T-helper 17 cell (primary cell): ENCODE measurements at places on chromosomes 1 and 21.

GRCh38 chr1:214670098-214670497 is 67.1 kb downstream of the CENPF start:
- peaks cover 2% of the 10 kb centered on the region for H3K36me3 ChIP-seq
- DNase-seq, result no peak
- H3K27ac ChIP-seq, result no peak overlapping the region

GRCh38 chr1:7516341-7516740 is 254.8 kb upstream of the VAMP3 start:
- H3K4me3 ChIP-seq, result no peak overlapping the region
- no peaks in the 10 kb centered on the region for H3K36me3 ChIP-seq
- DNase-seq, result no peak

DNA sequence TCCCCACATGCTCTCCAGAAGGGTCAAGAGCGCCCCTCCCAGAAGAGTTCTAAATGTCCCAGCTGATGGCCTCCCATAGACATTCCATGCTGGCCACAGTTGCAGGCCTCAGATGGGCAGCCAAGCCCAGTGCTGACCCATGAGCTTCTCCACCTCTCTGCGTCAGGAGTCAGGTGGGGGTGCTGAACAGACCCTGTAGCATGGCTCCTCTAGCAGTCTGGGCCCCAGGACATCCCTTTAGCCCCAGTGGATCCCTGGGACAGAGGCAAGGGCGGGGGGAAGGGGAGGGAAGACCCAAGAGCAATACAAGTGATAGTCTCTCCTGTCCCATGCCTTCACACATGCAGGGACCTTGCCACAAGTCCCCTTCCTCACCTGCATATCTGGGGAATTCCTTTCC is 56.7 kb downstream of the LRRN2 start:
- peaks cover 35% of the 10 kb centered on the region for H3K27me3 ChIP-seq
- DNase-seq, result no peak
- no peak overlapping the region for H3K27ac ChIP-seq

GRCh38 chr21:36504067-36505058 is 24.4 kb upstream of the CLDN14 start:
- H3K36me3 ChIP-seq, result no peaks in the 10 kb centered on the region
- no peak for DNase-seq
- no peak overlapping the region for H3K27ac ChIP-seq
- peaks cover 43% of the 10 kb centered on the region for H3K27me3 ChIP-seq
- H3K4me3 ChIP-seq, result no peak overlapping the region
- no peaks in the 10 kb centered on the region for H3K4me1 ChIP-seq

- no peaks in the 10 kb centered on the region for H3K36me3 ChIP-seq
- no peaks in the 10 kb centered on the region for H3K4me1 ChIP-seq
- no peak overlapping the region for H3K27ac ChIP-seq
- no peaks in the 10 kb centered on the region for H3K27me3 ChIP-seq
Observed at GRCh38 chr1:239539051-239539450, 152.7 kb downstream of the CHRM3 start.

DNA sequence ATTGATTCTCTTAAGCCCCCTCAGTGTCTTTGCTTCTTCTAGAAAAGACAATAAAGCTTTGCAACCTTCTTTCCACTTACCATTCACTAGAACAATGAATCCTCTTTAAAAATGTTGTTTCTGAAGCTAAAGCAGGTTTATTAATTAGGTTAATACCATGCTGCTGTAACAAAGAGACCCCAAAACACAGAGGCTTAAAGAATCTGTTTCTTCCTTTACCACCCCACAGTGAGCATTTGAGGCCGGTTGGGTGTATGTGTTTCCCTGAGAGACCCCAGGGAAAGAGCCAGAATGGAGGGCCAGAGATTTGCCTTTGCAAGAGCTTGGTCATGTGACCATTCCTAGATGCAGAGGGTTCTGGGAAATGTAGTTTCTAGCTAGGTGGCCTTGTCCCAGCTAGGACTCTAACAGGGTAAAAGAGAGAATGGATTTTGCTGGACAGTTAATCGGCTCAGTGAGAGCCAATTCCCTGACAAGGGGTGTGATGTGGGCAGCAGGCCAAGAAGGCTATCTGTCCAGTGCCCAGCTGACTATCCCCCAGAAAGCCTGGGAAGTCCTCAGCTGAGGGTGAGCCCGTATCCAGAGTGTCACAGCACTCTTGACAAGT is 191.8 kb upstream of the TMEM51 start:
- H3K27ac ChIP-seq, result no peak overlapping the region
- no peaks in the 10 kb centered on the region for H3K36me3 ChIP-seq
- H3K4me1 ChIP-seq, result no peaks in the 10 kb centered on the region
- no peak overlapping the region for H3K4me3 ChIP-seq

GRCh38 chr1:117535821-117536220 is 70.0 kb upstream of the TENT5C start:
- peaks cover 3% of the 10 kb centered on the region for H3K36me3 ChIP-seq
- no peak overlapping the region for H3K27ac ChIP-seq
- H3K4me3 ChIP-seq, result no peak overlapping the region
- peaks cover 19% of the 10 kb centered on the region for H3K4me1 ChIP-seq

GRCh38 chr1:67773462-67773861 is 59.8 kb downstream of the GNG12 start:
- H3K4me1 ChIP-seq, result peaks cover 3% of the 10 kb centered on the region
- H3K36me3 ChIP-seq, result no peaks in the 10 kb centered on the region
- no peak for DNase-seq
- H3K27ac ChIP-seq, result no peak overlapping the region
- peaks cover 61% of the 10 kb centered on the region for H3K27me3 ChIP-seq
- H3K4me3 ChIP-seq, result no peak overlapping the region

GRCh38 chr1:2072109-2072806 is 22.0 kb downstream of the PRKCZ start:
- no peak overlapping the region for H3K4me3 ChIP-seq
- peaks cover 14% of the 10 kb centered on the region for H3K4me1 ChIP-seq
- H3K27ac ChIP-seq, result peak overlapping the region; percentile 47
- no peaks in the 10 kb centered on the region for H3K27me3 ChIP-seq
- DNase-seq, result no peak
- peaks cover 3% of the 10 kb centered on the region for H3K36me3 ChIP-seq

GRCh38 chr1:23664837-23665795 is 26.5 kb upstream of the RPL11 start:
- peaks cover 20% of the 10 kb centered on the region for H3K27me3 ChIP-seq
- H3K27ac ChIP-seq, result no peak overlapping the region
- peaks cover 4% of the 10 kb centered on the region for H3K4me1 ChIP-seq
- H3K36me3 ChIP-seq, result peaks cover 4% of the 10 kb centered on the region

- DNase-seq, result no peak
- H3K4me1 ChIP-seq, result no peaks in the 10 kb centered on the region
- no peak overlapping the region for H3K27ac ChIP-seq
- peaks cover 7% of the 10 kb centered on the region for H3K27me3 ChIP-seq
- H3K4me3 ChIP-seq, result no peak overlapping the region
Observed at GRCh38 chr1:93925206-93925605, 16.0 kb upstream of the GCLM start.

DNA sequence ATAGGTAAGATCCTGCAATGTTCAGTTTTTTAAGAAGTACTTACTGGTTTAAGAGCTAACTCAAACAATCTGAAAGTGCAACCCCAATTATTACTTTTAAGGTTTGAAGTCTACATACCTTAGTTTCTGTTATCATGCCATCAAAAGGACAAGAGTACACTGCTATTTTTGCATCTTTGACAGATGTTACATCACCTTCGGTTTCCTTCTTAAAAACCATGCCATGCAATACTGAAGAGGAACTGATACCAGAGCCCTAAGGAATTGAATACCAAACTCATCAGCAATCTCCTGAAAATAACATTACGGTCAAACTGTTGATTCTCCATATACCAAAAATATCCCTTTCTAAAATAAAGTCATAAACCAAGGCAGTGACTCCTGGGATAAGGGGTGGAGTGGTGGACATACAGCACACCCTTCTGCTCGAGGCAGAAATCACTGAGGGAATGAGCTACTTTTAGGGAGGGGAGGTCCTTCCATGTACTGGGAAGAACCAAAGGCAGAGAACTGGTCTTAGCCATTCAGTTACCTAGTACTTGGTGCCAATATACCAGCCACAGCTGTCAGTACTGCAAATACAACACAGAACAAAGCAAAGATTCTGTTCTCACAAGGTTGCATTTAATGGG is 8.5 kb downstream of the CCT8 start:
- no peak for DNase-seq
- H3K4me3 ChIP-seq, result no peak overlapping the region
- H3K27me3 ChIP-seq, result no peaks in the 10 kb centered on the region
- H3K27ac ChIP-seq, result peak overlapping the region; percentile 6
- peaks cover 2% of the 10 kb centered on the region for H3K4me1 ChIP-seq
